ENCODE measurements at places on chromosomes 7 and 10. TPM values are rescaled to one million over a fixed set of nuclear protein-coding genes. Genes with fewer than 3 reads are reported as not detected.

Gene CLEC5A
- total RNA-seq = not detected

Gene SLC18A3
- total RNA-seq = not detected

Gene CCDC3
- 4.7 TPM for total RNA-seq

Gene SPDYE9
- not detected for total RNA-seq

Gene NEUROG3
- not detected for total RNA-seq

Gene OR2A12
- total RNA-seq = not detected

Gene ACTA2
- 129 TPM for total RNA-seq

Gene RTKN2
- 1.7 TPM for total RNA-seq

Gene WASL
- 16.8 TPM for total RNA-seq

Gene DPYSL4
- total RNA-seq = 12.3 TPM

Gene PPP1R17
- total RNA-seq = not detected
